Activated CD4-positive, CD25-positive, alpha-beta regulatory T cell (primary cell): ENCODE measurements at places on chromosomes 5 and 9.

DNA sequence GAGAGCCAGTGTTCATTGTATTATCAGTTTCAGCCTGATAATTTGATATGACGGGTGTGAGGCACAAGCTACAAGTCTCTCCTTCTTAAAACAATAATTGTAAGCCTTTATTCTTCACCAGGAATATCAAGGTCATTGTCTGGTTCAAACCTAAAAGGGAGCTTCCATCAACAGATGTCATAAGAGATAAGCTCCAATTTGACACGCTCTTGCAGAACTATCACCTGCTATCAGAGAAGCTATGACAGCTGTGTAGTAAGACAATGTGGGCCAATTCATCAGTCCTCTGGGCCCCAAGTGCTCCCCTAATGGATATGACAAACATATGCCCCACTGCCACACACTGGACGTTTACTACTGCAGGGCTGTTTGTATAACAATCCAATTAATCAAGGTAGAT, 1010.2 kb upstream of the DMAC1 start:
- no peak for DNase-seq

DNA sequence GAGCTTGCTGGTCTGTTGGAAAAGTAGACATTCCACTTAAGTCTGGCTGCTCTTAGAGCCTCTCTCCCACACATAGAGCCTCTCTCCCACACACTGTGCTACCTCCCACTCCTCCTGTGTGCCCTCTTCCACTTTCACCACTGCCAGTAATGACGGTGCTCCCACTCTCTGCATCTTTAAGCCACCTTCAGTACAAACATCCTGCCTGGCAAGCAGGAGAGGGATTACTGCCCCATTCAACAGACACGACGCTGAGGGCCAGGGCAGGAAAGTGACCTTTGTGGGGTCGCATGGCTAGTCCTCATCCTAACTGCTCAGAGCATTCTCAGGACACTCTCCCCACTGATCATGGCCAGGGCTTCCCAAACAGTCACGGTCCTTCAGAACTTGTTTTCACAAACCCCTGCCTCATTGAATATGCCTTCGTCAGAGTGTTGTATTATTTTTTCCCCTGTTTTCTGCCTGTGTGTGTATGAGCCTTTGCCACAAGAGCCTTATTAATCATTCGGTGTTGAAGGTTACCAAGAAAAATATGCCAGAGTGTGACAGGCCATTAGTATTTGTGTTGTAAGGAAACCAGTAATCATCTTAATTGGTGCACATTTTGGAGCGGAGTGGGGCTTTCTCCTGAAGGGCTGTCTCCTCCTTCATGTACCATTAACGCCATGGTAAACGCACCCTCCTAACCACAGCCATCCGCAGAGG, 87.1 kb upstream of the SAP30L start:
- no peak for DNase-seq

DNA sequence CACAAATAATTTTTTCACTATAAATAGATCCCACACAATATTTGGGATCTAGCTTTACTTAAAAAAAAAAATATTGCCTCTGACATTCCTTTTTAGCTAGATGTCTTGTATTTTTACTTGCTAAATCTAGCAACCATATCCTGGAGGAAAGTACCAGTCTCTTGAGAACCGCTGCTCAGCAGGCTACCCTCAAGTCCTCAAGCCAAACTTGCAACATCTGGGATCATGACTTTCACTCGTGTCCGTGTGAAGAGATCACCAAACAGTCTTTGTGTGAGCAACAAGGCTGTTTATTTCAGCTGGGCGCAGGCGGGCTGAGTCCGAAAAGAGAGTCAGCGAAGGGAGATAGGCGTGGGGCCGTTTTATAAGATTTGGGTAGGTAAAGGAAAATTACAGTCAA, 180.3 kb upstream of the FER start:
- no peak for DNase-seq

DNA sequence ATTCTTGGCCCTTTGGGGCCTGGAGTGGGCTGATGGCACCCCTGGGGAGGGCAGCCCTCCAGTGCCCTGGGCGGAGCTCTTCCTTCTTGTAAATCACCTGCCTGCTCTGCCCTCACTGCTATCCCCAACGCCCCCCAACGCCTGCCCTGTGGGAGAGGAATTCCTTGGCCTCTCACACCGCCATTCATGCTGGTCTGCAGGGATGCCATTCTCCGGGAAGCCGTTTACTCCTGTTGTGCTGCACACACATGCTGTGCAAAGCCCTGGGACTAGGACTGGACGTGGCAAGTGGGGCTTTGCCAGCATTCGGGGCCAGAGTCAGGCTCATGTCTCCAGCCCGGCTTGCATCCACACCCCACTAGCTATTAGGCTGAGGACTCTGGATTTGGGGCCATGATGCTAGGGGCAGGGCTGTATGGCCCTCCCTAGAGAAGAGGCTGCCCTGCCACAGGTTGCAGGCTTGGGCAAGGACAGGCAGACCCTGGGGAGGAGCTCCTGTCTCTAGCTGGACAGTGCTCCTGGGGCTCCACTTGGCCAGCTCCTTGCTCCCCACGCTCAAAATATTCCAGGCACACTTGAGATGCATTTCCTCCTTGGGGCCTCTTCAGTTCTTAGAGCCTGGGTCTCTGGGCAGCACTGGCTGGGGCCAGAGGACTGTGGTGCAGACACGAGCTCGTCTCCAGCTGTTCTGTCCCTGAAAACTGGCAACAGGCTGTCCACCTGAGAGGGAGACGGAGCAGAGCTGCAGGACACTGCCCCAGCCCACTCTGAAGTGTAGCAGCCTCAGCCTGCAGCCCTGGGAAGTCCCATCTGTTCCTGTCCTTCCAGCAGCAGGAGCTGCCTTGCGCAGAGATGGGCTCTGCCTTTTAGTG, 226.9 kb downstream of the CACNA1B start:
- no peak for DNase-seq

DNA sequence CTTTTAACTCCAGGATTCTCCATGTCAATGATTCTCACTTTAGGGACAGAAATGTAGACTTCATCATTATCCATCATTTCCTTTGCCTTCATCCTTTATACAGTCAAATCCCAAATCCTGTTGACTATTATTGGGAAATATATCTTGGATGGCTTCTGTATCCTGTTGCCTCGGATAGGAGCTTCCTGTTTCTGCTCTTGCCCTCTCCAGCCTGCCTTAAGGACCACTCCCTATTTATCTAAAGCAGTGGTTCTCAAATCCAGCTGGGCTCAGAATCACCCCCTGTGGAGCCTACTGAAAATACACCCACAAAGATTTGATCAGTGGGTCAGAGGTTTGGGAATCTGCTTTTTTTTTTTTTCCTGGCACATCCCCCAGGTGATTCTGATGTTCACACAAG, 8.5 kb downstream of the AFAP1L1 start:
- DNase-seq, result no peak
